ENCODE measurements at places on chromosomes 4 and X.
A peak's percentile ranks its signal among the peaks of the same experiment; 100 is the strongest.

GRCh38 chrX:23937100-23937499 lies 29.3 kb downstream of the CXorf58 start:
- DNase-seq: no peak

- DNase-seq: no peak
Measured at GRCh38 chrX:154660541-154660940, 7.2 kb upstream of the CTAG2 start.

DNA sequence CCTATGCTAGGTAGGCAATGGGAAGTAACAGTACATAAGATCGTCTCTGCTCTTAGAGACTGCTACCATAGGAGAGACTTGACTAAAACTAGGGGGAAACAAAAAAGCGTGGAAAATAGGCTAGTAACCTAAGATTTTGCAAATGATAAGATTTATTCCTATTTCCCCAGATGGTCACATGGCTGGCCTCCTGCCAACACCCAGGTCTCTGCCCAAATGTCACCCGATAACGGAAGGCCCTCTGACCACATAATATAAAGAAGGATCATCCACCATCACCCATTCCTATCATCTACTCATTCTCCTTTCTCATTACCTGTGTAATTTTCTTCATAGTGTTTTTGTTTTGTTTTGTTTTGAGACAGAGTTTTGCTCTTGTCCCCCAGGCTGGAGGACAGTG lies 4.7 kb downstream of the LAMP2 start:
- no peak for DNase-seq

DNA sequence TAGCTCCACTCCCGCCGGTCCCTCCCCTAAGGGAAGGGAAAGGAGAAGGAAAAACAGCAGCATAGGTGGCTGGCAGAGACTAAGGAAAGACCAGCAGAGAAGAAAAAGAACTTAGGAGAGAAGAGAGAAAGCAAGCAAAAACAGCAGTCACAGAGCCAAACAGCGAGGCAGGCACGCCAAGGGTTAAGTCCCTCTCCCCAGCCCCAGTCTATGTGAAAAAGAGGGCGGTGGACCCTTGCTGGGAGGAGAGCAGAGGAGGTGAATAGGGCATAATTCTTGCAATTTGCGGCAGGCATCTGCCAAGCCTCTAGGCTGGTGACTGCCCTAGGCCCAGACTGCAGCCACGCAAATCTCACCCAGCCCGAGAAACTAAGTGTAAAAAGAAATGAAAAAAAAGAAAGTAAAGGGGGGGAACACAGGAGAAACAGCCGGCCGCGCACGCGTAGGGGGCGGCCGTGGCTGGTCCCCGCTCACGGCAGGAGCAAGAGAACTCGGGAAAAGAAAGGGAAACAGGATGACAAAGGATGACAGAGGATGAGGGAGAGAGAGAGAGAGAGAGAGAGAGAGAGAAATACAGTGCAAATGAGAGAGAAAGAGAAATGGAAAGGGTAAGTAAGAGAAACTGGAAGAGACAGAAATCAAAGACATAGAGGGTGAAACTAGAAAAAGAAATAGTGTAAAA lies 48.6 kb downstream of the MAGEA9 start:
- DNase-seq: peak; percentile 38

DNA sequence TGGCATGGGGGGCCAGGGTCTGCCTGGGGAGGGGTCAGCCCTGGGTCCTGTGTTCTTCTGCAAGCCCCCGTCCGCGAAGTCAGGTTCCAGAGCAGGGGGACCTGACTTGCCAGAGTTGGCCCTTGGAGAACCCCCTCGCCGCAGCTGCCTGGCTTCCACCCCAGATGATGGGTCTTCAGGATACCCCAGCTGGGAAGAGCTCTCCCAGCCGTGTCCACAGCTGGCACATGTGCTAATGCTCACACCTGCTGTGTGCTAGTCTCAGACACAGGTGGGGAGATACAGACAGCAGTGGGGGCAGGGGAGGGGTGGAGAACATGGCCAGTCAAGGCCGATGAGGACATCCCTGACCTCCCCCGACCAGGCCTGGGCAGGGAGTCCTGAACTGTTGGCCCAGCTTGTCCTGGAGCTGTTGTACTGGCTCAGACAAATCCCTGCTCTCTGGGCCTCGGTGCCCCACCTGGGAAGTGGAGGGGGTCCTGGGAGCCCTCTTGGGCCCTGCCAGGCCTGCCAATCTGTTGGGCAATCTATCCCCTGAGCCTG lies 3.5 kb downstream of the ADRA2C start:
- no peak for DNase-seq

GRCh38 chr4:1695913-1696312 lies 11.8 kb upstream of the FAM53A start:
- DNase-seq: no peak

DNA sequence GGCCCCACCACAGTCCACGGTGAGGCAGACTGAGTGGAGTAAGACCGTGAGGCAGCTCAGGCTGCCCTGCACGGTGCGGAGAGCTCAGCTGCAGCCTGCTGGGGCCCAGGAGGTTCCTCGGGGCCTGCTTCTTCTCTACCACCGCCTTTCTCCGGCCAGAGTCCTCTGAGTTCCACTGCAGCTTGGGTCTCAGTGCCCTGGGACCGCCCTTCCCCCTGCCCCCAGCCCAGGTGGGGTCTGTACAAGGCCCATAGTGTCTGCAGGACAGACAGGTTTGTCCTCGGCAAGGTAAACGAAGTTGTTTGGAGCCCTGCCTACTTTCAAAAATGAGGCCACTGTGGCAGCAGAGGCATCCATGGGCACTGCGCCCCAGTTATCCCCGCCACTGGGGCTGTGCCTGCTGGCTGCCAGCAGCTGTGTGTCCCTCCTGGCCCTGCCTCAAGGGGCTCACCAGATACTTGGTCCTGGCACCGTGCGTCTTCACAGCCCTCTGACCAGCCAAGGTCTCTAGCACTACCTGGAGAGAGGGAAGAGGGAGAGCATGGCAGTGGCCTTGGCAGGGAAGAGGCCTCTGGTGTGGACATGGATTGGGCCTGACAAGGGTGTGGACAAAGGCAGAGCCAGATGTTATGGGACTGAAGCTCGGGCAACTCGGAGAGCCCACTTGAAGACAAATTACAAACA lies 4.0 kb downstream of the IRAK1 start:
- DNase-seq: no peak
